ENCODE measurements at places on chromosomes 1 and 21.

GRCh38 chr1:118934706-118935105 is 53.4 kb downstream of the TBX15 start:
- no peak for DNase-seq

DNA sequence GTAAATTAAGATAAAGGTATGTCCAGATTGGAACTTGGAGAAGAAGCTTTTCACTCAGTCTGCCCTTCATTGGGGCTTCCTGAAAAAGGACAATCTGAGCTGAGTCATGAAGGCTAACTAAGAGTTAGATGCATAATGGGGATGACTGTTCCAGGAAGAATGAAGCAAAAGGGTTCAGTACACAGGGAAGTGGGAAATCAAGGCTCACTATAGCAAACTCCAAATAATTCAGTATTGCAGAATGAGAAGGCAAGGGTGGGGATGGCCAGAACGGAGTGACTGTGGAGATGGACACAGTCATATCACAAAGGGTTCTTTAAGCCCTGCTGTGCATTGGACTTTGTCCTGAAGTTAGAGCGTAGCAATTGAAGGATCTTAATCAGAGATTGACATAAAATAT is 158.3 kb downstream of the FGGY start:
- no peak for DNase-seq

DNA sequence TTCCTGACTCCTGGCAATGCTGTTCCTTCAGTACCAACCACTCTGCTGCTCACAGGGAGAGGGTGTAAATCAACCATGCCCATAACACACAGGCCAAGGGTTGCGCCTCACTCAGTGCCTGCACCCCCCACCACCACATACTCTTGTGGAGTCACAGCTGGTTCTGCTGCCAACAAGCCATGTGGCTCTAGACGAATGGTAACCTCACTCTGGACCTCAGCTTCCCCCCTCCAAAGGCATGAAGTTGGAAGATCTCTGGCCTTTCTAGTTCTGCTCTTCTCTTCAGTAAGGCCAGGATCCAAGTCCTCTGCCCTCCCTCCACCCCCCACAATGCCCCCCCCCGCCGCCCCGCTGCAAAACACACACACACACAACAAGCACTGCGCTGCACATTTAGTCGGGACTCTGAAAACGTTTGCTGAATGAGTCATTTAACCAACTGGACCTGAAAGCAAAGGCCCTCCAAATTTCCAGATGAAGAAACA is 1.7 kb upstream of the GLIS1 start:
- DNase-seq = no peak

DNA sequence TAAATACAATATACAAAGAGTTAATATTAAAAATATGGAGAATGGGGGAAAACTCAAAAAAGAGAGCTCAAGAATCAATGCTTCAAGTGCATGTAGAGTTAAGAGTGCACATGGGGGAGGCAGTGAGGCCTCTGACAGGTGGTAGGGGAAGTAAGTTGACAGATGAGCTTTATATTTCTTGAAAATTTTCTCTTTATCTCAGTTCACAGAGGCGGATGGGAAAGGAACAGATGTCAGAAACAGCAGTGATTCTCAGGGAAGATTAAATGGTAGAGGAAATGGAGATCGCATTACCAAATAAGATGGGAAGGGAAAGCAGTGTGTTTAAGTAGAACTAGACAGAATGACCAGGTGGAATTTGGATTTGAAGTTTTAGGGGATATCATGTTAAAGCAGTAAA is 200.1 kb upstream of the C1orf105 start:
- DNase-seq = no peak

DNA sequence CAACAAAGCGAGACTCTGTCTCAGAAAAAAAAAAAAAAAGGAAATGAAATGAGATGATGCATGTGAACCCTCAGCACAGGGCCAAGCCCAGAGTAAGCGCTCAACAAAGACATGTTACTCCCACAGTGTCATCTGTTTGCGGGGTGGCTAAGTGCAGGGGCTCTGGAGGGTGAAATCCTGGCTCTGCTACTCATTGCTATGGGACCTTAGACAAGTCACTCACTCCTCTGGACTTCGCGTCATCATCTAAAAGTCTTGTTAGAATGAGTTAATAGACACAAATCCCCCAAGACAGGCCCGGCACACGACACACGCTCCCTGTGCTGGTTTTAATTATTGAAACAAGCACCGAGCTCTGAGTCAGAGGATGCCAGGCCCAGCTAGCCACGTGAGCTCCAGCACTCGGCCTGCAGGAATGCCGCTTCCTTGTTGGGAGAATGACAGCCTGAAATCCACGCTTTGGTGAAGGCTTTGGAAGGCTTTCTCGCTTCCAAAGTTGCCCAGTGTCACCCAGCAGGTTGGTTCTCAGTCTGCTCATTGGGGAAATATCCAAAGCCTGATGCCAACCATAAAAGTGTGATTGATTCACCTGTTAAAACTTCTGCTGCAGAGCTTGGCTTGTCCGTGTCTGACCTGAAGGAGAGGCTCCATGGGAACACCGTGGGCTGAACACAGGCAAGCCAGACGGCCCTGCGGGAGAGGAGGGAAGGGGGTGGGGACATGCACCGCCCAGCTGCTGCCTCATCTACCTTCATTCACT is 36.7 kb upstream of the TARDBP start:
- no peak for DNase-seq

DNA sequence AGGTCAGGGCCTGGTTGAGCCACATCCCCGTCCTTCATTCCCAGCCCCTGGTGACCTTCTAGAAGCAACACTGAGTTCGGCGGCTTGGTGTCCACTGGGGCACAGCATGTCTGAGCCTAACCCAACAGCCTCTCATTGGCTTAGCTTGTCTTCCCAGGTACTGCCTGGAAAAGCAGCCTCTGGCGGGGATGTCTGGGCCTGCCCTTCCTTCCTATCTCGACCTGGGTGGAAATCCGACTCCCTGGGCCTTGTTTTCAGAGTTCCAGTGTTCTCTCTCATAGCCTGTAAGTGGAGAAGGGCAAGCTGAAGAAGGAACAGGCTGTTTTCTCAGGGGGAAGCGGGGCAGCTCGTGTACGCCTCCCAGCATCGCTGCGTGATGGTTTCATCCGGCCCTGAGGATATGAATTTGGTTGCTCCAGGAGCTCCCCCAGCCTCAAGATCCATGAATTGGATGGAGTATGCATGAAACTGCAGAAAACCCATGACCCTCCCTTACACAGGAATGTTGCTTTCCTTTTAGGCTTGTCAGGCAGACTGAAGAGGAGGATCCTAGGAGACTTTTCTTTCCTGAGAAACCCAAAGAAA is 116.5 kb upstream of the IRF2BP2 start:
- no peak for DNase-seq

DNA sequence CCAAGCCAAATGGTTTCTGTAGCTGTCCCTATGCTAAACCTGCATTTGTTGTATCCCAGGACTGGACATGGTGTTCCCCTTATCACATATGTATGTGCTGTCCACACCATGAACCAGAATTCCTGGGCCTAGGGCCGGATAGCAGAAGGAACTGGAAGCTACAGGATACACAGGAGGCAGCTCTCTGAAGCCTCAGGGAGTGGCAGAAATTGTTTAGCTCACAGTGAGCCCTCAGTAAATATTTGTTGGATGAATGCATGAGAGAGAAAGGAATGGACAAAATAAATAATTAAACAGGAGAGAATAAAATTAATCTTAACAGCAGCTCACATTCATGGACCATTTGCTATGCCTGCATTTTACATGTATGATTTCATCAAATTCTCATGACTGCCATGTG is 2.1 kb downstream of the NIPAL3 start:
- no peak for DNase-seq

DNA sequence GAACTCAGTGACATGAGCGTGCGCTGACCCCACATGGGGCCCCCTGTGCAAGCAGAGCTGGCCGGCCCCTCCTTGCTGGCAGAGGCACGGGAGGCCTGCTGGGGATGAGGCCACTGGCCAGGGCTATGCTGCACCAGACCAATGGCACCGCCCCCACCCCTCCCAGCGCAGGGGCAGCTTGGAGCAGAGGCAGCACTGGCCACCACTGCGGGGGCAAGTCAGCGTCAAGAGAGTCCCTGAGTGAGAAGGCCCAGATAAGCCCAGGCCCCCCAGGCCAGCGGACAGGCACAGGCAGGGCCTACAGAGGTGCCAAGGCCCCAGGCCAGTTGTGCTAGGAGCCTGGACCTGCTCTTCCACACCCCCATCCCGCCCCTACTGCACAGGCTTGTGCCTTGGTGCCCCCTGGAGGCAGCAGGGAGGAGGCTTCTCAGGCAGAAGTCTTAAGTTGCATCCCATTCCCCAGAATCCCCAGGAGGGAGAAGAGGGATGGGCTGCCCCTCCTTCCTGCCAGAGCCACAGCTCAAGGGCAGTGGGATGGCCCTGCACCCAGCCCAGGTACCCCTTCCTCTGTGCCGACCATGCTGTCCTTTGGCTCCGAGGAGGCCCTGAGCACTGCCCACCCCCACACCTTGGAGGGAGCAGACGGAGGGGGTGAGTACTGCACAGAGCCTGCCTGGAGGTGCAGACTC is 35.8 kb downstream of the EPHX1 start:
- DNase-seq = peak; percentile 43

GRCh38 chr1:35112668-35113067 is 33.5 kb downstream of the ZMYM1 start:
- no peak for DNase-seq

DNA sequence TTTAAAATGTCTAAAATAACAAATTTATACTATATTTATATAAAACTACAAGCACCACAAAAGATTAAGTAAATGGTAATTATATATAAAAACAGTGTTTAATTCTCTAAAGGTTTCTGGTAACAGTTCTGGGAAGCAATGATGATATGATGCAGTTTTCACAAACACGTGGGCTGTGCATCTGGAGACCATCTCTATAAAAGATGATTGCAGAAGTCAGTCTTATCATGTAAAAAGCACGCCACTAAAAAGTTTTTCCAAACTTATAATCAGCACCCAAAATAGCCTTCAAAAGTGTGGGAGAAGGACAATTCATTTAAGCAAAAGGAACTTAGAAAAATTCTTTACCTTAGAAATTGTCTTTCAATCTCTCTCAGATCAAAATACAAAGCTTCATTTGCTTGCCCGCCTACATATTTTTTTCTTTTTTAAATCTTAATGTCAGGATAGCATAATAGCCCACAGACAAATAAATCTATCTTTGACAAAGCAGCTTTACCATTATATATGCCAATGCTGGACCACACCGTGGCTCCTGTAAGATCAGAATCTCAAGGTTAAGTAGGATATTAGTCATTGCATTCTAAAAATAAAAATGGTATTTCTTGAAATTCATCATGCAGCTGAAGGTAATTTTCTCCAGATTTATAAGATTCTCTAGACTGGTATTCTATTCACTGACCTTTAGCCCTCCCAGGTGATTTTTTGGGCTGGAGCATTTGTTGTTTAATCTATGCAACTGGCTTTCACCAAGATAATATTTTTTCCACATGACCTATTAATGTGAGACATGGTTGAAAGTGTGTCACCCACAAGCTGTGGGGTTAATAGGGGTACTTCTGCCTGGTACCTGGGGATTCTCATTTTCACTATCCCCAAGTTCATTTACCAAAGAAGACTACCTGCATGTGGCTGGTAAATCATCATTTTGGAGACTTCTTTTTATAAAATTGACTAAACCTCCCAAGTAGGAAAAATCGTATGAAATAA is 189.6 kb upstream of the ST6GALNAC5 start:
- DNase-seq = no peak

- DNase-seq = no peak
Observed at GRCh38 chr1:166705376-166706289, 133.6 kb upstream of the POGK start.

DNA sequence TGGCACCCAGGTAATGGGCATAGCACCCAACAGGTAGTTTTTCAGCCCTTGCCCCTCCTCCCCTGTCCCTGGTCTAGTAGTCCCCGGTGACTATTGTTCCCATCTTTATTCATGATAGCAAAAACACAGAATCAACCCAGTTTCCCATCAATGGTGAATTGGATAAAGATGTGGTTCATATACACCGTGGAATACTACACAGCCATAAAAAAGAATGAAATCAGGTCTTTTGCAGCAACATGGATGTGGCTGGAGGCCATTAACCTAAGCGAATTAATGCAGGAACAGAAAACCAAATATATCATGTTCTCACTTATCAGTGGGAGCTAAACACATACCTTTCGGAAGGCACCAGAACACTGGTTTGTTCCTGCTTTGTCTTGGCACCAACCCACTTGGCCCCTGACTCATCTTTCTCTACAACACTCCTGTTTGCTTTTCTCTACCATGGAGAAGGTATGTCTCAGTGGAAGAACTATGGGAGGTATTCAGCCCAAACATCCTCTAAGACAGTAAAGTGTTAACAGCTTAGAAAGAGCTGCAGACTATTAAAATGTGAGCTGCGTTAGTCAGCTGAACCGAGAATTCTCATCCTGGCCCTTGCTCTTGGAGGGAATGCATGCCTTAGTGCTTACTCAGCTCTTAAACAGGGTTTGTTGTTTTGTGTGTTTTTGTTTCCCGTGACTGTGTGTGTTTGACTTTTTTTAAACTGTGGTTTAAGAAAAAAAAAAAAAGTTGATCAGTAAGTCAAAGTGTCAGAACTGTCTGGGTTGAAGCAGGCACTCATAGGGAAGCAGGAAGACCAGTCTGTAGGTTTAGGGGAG is 203.0 kb downstream of the TOMM20 start:
- DNase-seq = no peak

DNA sequence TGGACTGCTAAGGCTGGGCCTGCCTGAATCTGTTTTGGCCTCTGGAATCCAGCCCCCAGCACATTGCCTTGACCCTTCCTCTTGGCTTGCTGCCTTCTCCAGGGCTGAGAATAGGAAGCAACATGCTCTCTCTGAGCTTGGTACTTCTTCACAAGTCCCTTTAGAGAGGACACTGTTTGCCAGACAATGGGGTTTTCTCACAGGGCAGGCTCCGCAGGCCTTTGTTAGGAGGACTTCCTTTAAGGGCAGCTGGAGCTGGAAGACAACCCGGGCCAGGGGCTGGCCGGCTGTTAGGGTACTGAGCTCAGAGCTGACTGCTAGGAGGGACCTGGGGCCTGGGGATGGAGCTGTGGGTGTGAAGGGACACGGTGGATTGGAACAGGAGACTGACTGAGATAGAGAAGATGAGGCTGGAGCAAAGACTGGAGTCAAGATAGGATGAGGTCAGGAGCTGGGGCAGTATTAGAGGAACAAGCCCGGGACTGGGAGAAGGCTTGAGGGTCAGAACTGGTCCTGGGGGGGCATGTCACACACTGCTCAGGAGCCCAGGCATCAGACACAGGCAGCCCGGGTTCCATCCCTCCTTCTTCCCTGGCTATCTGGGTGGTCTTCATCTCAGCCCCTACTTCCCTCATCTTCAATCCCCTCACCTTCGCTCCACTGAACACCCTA is 5.4 kb upstream of the ALPL start:
- no peak for DNase-seq

GRCh38 chr1:209484429-209484828 is 99.1 kb upstream of the CAMK1G start:
- DNase-seq = no peak

- DNase-seq = peak; percentile 36
Observed at GRCh38 chr21:41610042-41610839, 102.3 kb upstream of the TMPRSS2 start.

GRCh38 chr1:168834225-168834872 is 105.3 kb upstream of the DPT start:
- DNase-seq = no peak

GRCh38 chr1:26894263-26894662 is 4.2 kb upstream of the GPN2 start:
- DNase-seq = no peak

GRCh38 chr1:230788561-230789275 is 41.5 kb downstream of the CAPN9 start:
- DNase-seq = no peak
